Dorsolateral prefrontal cortex (tissue), 122 donors: ENCODE measurements at places on chromosomes 2 and 18.

GRCh38 chr2:179613701-179614100 lies 247.7 kb downstream of the ZNF385B start:
- no peak for DNase-seq

DNA sequence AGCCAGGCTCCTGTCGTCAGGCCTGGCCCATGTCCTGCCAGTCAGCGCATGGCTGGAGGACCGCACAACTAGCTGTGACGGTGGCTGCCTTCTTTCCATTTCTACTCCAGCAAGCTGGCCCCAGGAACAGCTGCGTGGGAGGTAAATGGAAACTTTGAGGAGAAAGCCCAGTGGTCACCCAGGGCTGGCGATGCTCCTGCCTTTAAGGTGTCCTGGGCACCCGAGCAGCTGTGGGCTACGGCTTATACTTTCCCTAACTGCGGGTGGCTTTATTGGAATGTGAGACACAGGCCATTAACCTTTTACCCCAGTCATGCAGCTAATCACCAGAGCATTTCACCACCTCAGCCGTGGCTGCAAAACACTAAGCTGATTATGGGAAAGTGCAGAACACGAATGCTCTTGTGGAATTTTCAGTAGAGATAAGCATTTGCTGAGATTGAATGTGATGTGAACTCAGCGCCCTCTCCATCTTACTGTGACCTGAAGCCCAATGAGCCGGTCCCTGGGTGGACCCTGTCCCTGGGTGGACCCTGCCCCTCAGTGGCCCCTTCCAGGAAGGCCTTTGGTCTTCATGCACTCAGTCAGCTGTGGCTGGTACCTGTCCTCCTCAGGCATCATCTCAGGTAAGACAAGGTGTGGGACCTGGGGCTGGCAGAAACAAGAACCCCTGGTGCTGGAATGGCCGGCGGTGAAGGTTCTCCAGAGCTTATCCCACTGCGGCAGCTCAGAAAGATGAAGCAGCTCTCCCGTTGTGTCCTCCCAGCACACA lies 275.4 kb upstream of the HS6ST1 start:
- DNase-seq: no peak

- peak; percentile 20 for DNase-seq
These were observed 180.6 kb downstream of the CLIP4 start for GRCh38 chr2:29295845-29296244.

DNA sequence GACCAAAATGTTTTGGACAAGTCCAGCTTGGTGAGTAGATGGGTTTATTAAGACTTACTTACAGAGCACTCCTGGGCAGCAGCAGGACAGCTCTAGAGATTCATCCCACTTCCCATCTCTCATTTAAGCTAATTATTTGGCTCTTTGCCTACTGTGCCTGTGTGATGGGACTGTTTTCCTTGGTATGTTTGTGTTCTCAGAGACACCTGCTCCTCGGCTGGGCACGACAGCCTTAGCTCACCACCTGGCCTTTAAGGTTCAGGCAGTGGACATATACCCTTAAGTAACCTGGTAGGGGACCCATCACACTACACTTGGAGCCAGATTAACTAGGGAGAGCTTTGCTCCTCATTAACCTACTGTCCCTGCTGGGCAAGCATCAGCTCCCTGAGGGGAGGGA lies 41.7 kb upstream of the EFEMP1 start:
- DNase-seq: no peak

GRCh38 chr2:181231886-181232621 lies 225.1 kb upstream of the ITGA4 start:
- no peak for DNase-seq

- no peak for DNase-seq
These were observed 3.2 kb downstream of the COA5 start for GRCh38 chr2:98605076-98605475.

DNA sequence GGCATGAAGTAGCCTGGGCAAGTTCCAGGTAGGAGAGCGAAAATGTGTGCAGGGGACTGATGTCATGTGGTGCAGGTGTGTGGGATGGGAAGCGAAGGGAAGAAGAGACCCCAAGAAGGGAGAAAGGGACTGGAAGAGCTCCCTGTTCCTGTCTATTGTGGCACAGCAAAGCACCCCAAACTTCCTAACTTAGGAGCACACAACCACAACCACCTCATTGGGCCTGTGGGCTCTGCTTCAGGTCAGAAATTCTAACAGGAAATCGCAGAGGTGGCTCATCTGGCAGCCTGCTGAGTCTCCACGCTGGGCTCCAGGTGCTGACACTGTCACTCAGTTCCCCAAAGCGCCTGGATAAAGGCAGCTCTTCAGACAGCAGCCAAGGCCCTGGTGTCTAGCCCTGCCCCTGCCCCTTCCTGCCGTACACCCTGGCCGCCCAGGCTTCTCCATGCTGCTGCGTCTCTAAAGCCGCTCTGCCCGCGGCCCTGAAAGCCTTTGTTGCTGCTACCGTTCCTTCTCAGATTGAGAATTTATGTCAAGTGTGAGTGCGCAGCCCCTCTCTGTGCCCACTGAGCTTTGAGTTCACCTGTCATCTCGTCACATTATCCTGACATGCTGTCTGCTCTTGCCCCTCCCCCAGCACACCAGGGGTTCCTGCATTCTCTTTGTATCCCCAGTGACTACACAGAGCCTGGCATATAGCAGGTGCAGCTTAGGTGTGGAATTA lies 140.2 kb upstream of the BCL2L11 start:
- no peak for DNase-seq

DNA sequence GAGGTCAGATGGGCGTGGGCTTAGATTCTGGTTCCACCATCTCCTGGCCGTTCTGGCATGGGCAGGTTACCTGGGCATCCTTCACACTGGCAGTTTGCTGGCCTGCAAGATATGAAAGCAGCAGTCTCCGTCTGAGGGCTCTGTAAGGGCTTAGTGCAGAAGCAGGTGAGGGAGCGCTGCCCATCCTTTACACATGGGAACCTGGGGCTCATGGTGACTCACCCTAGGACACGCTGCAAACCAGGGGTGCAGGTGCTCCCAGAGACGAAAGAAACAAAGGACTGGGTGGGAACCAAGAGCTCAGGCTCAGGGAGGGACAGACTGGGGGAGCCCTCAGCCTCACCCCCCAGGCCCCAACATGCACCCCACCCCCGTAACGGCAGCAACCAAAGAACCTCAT lies 10.7 kb upstream of the ID2 start:
- DNase-seq: no peak
